ENCODE measurements at places on chromosomes 1 and 21.
A peak's percentile ranks its signal among the peaks of the same experiment; 100 is the strongest.

DNA sequence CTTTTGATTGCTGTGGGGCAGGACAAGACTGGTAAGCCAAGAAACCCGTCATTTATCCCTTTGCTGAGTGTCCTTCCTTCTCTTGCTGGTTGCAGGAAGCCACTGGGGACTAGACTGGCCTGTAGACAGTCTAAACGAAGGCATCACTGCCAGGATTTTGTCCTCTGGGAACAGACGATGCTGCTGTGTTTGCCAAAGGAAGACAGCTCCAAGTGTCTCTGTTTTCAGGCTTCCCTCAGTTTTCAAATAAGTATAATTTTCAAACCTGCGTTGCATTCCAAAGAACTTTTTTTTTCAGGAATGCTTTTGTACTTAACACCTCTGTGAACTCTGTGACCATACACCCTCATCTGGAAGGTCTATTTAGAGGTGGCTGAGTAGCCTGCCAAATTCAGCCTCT is 269.4 kb downstream of the HLX start:
- no peak for DNase-seq

DNA sequence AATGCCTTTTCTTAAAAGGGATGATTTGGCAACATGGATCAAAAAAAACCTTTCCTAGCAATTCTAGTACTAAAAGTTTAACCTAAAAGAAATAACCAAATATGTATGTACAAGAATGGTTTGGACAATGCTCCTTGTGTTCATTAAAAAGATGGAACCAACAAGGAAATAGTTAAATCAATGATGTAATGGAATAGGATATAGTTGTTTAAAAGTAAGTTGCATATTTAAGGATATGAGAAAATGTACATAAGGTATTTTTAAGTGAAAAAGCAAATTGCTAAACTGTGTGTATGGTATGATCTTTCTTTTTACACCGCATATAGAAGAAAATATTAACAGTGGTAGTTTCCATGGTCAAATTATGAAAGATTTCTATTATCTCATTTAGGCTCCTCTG is 12.1 kb downstream of the SLC30A10 start:
- no peak for DNase-seq

- peak; percentile 41 for DNase-seq
These were observed 42.0 kb upstream of the SCCPDH start for GRCh38 chr1:246681900-246682895.

- DNase-seq, result no peak
These were observed 130.5 kb downstream of the DISC1 start for GRCh38 chr1:231757101-231757404.
